ENCODE measurements at places on chromosomes 4 and X. TPM values are rescaled to one million over a fixed set of nuclear protein-coding genes. Genes with fewer than 3 reads are reported as not detected.

EXOSC9 gene
- total RNA-seq = 16.0 TPM

DNA sequence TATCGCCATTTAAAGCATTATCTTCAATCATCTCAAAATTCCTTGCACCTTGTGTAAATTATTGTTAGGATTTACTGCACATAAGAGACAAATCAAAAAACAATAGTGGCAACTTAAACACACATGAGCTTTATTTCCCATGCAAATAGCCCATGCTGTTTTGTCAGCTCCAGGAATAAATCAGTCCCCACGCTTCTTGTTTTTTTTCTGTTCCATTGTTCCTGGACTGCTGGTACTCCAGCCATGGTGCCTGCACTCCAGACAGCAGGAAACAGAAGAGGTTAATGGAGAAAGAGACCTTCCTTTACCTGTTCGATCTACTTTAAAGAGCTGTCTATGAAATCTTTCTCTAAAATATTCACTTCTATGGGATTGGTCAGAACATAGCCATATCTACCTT, 1515.7 kb upstream of the TENM3 start:
- DNase-seq = no peak

GRCh38 chrX:48998391-48998790, 3.7 kb downstream of the GRIPAP1 start:
- DNase-seq = no peak

- no peak for DNase-seq
Observed at GRCh38 chrX:118493016-118493415, 2.6 kb upstream of the DOCK11 start.

- DNase-seq = no peak
Observed at GRCh38 chr4:69818060-69818639, 41.8 kb downstream of the SULT1E1 start.
